Activated naive CD4-positive, alpha-beta T cell treated with anti-CD3 and anti-CD28 coated beads, Interleukin-2, amount 10 ng/mL, durations not matched to agents 5 hours and 36 hours (primary cell): ENCODE measurements at places on chromosomes 7 and 10. TPM values are rescaled to one million over a fixed set of nuclear protein-coding genes. Genes with fewer than 3 reads are reported as not detected.

The RTKN2 gene
- total RNA-seq = 8.2 TPM

The LIPN gene
- not detected for total RNA-seq

The C10orf53 gene
- not detected for total RNA-seq

The OR2A5 gene
- total RNA-seq = not detected
